MG63 (cell line): ENCODE measurements at places on chromosomes 5 and 9. TPM values are rescaled to one million over a fixed set of nuclear protein-coding genes. Genes with fewer than 3 reads are reported as not detected.
A peak's percentile ranks its signal among the peaks of the same experiment; 100 is the strongest.

GRCh38 chr9:81379655-81380054 lies 309.7 kb downstream of the TLE1 start:
- no peak for DNase-seq

GRCh38 chr9:134346151-134346550 lies 19.9 kb downstream of the RXRA start:
- DNase-seq = peak; percentile 52

Gene FRMD3
- total RNA-seq = 1.1 TPM in 1 of 2 replicates, not detected in the other

- DNase-seq = peak; percentile 33
Measured at GRCh38 chr5:3226196-3226920, 369.3 kb upstream of the IRX1 start.

Gene CCDC192
- not detected in 2 replicates for total RNA-seq

Gene LCN1
- not detected in 2 replicates for total RNA-seq

DNA sequence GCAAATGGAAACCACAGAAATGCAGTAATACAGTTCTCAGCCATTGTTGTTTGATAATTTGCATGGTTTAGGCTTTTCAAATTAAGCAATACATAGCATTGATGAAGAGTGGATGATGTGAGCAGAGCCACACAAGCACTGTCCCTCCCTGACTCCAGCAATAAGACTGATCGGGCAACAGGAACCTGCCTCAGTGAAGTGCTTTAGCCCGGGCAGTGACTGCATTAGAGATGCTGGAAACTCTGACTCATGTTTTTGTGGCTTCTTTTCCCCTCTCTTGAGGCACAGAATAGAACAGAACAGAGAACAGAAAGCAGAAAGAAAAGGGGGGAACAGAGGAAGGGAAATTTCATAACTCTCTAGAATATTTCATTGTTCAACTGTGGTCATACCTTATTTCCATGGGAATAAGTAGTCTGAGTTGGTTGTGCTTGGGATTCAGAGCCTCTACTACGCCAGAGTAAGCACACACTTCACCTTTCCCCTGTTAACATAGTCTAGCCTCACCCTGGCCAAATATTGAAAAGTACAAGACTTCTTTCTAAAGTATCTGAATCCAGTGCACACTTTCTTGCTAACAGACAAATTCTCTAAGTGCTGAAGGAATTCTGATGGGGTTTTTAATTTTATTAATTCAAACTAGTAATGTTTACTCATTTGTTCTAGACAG lies 164.8 kb upstream of the VCAN start:
- DNase-seq = peak; percentile 17

Gene SPINK4
- not detected in 2 replicates for total RNA-seq

GRCh38 chr9:129606161-129607026 lies 14.5 kb downstream of the C9orf50 start:
- no peak for DNase-seq

- no peak for DNase-seq
Measured at GRCh38 chr5:4158750-4159447, 563.3 kb downstream of the IRX1 start.

DNA sequence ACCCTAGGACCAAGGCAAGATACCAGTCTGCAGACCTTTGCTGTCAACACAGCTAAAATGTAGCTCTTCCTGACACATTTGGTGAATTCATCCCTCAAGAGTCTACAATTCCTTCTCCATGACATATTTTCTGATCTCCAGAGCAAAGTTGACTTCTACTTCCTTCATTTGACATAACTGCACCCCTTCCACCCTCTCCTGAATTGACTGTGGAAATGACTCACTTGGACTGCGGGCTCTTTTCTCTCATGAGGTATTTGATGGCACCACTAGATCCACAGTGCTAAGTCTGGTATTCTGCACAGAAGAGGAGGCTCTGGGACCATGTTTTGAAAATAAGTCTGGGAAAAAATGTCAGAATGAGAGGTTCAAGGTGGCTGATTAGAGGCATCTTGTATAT lies 338.4 kb upstream of the TRPC7 start:
- no peak for DNase-seq

Gene SPATA31E1
- total RNA-seq = not detected in 2 replicates

GRCh38 chr5:150291388-150292385 lies 2.1 kb upstream of the CAMK2A start:
- DNase-seq = no peak

DNA sequence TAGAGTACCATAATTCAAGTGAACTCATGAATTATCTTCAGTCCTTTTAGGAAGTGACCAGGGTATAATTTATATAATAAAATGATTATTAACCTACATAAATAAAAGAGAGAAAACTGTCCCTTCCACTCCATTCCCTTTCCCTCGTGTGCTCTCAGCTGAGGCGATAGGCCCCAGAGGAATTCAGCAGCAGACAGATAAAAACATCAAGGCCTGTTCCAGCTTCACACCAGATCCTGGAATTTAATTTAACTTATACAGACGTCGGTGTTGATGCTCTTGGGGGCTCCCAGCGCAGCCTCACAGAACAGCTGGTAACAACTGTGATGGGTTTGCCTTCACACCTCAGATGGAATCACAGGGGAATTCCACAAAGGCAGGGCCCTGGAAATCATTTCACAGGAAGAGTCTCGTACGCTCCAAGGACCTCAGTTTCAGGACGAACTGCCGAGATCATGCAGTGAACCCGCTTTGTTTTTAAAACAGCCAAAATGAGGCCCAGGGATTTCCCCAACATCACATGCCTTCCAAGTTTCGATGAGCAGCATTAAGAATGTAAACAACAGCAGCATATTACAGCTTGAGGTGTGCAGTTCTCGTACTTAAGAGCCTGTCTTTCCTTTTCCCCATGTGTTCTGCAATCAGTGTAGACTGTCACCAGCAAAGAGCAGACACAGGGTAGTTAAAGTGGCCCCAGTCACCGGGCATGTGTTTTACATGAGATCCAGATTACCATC lies 73.6 kb upstream of the ALDH1B1 start:
- DNase-seq = no peak

Gene BHMT
- total RNA-seq = not detected in 2 replicates

GRCh38 chr9:115551396-115551795 lies 433.4 kb upstream of the TNC start:
- DNase-seq = no peak

Gene SPINK6
- not detected in 2 replicates for total RNA-seq

Gene CCDC171
- total RNA-seq = 6.6 and 9.1 TPM in 2 replicates

Gene CNTNAP3
- total RNA-seq = 2.7 and 3.2 TPM in 2 replicates

Gene PDGFRB
- total RNA-seq = 6.1 and 10.4 TPM in 2 replicates

Gene FBP2
- not detected in 2 replicates for total RNA-seq

- peak; percentile 41 for DNase-seq
Measured at GRCh38 chr9:127562841-127563401, 49.2 kb upstream of the STXBP1 start.

DNA sequence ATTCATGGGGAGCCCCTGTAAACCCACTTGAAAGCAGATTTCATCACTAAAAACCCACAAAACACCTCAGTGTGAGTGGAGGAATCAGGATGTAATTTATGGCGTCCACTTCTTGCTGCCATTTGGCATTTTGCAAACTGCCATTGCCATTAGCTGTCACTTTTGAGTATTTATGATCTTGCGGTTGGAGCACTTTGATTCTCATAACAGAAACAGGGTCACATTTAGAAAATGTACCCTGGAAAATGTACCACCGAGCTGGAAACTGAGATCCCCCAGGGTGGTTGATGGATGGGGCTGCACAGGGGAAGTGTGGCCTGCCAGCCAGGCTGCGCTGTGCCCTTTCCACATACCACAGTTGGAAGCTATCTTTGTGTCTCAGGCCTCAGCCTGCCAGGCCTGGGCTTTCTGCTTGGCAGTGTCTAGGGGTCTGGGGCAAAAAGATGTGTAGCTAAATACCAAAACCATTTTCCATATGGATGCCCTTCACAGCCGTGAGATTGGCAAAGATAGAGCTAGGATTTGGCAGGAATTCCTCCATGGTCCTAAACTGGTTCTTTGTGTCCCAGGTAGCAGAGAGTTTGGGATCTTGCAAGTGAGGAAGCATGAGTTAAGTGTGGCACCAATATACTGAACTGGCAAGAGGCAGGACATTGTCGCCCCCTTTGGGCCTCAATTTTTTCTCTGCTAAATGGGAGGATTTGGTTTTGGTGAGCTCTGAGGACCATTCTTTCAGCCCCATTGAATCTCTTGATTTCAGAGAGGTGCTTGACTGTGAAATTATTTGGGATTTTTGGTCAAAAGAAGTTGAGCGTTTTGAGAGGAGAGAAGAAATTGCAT lies 46.2 kb downstream of the GALNT10 start:
- no peak for DNase-seq

Gene LCN9
- total RNA-seq = not detected in 2 replicates

- DNase-seq = peak; percentile 77
Measured at GRCh38 chr9:117772960-117773359, 68.8 kb downstream of the TLR4 start.

DNA sequence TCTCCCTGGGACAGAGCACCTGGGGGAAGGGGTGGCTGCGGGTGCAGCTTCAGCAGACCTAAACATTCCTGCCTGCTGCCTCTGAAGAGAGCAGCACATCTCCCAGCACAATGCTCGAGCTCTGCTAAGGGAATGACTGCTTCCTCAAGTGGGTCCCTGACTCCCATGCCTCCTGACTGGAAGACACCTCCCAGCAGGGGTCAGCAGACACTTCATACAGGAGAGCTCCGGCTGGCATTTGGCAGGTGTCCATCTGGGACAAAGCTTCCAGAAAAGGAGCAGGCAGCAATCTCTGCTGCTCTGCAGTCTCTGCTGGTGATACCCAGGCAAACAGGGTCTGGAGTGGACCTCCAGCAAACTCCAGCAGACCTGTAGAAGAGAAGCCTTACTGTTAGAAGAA lies 77.2 kb downstream of the SLCO6A1 start:
- peak; percentile 43 for DNase-seq

GRCh38 chr5:43560128-43560527 lies 3.3 kb upstream of the PAIP1 start:
- peak; percentile 36 for DNase-seq

- DNase-seq = no peak
Measured at GRCh38 chr9:93467462-93467861, 14.1 kb upstream of the FAM120AOS start.

GRCh38 chr9:13263511-13263910 lies 16.0 kb downstream of the MPDZ start:
- DNase-seq = no peak

DNA sequence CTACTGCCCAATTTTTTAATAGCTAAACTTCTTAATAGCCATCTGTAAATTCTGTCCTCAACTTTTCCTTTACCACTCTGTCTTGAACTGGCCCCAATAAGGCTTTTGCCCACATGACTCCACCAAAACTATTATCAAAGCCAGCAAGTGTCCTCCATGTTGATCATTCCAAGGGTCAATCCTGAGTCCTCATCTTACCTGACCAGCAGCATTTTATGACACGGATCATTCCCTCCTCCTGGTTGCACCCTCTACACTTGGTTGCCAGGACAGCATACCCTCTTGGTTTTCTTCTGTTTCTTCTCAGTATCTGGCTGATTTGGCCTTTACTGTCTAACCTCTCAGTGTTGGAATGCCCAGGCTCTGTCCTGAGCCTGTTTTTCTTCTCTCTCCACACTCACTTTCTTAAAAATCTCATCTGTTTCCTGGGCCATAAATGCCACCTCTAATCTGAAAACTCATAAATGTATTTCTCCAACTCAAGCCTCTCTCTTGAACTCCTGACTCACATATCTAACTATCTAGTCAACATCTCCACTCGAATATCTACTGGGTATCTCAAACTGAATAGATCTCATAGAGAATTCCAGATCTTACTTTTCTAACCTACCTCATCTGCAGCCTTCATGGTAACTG lies 40.0 kb upstream of the CDC42SE2 start:
- no peak for DNase-seq

Gene PTGES
- 0.23 TPM in 1 of 2 replicates, not detected in the other for total RNA-seq
